ENCODE measurements at places on chromosomes 3 and 15. TPM values are rescaled to one million over a fixed set of nuclear protein-coding genes. Genes with fewer than 3 reads are reported as not detected.

DNA sequence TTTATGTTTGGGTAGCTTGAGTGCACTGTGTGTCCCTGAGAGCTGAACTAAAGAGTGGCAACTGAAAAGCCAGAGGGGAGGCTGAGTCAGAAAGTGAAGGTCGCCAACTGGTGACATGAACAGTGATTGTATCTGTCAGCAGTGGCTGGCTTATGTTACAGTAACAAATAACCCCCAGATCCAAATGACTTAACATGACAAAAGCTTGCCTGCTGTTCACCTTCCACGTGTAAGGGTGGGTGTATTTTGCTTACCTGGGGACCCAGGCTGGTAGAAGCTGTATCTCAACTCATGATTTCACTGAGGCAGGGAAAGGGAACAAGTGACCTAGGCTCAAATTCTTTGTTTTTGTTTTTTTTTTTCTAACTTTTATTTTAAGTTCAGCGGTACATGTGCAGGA is 147.3 kb downstream of the THSD4 start:
- no peak for DNase-seq
- H3K4me3 ChIP-seq = no peak overlapping the region
- peaks cover 3% of the 10 kb centered on the region for H3K27me3 ChIP-seq
- no peak overlapping the region for H3K27ac ChIP-seq
- H3K4me1 ChIP-seq = no peaks in the 10 kb centered on the region

DNA sequence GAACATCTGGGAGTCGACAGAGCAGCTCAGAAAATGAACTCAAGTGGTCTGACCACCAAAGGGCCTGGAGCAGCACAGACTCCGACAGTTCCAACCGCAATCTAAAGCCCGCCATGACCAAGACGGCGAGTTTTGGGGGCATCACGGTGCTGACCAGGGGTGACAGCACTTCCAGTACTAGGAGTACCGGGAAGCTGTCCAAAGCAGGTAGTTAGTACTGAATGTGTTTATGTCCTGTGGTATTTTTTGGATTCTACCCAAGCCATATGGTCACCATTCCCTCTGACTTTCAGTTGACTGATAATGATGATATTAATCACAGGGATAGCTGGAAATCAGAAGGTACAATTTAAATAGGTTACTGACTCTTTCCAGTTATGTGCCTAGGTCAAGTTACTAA is 82.3 kb downstream of the ARPP21 start:
- peaks cover 3% of the 10 kb centered on the region for H3K4me1 ChIP-seq
- no peak overlapping the region for H3K27ac ChIP-seq
- no peaks in the 10 kb centered on the region for H3K36me3 ChIP-seq

GRCh38 chr3:175304404-175304803 is 445.3 kb downstream of the NAALADL2 start:
- peaks cover 4% of the 10 kb centered on the region for H3K36me3 ChIP-seq
- no peak for DNase-seq
- no peaks in the 10 kb centered on the region for H3K27me3 ChIP-seq
- H3K4me3 ChIP-seq = no peak overlapping the region
- no peak overlapping the region for H3K27ac ChIP-seq
- peaks cover 12% of the 10 kb centered on the region for H3K4me1 ChIP-seq

GRCh38 chr3:125644036-125645005 is 49.0 kb upstream of the OSBPL11 start:
- no peak for DNase-seq
- H3K27ac ChIP-seq = no peak overlapping the region
- no peaks in the 10 kb centered on the region for H3K27me3 ChIP-seq
- H3K4me3 ChIP-seq = no peak overlapping the region

GRCh38 chr3:89808680-89809197 is 701.3 kb downstream of the EPHA3 start:
- H3K27me3 ChIP-seq = no peaks in the 10 kb centered on the region
- H3K4me3 ChIP-seq = no peak overlapping the region
- H3K27ac ChIP-seq = no peak overlapping the region
- no peaks in the 10 kb centered on the region for H3K4me1 ChIP-seq
- no peaks in the 10 kb centered on the region for H3K36me3 ChIP-seq
- DNase-seq = no peak

Gene LIPH
- total RNA-seq = 0.79 TPM

Gene KIF15
- total RNA-seq = 17.0 TPM

Gene P2RY14
- not detected for total RNA-seq
